Esophagus (tissue), 2 donors: ENCODE measurements at places on chromosomes 12 and 14. TPM values are rescaled to one million over a fixed set of nuclear protein-coding genes. Genes with fewer than 3 reads are reported as not detected.

ATL1 gene
- 1.7 TPM for polyA plus RNA-seq

PTPRO gene
- 0.14 TPM for polyA plus RNA-seq

IGF1 gene
- 0.56 TPM for polyA plus RNA-seq

CD27 gene
- 0.84 TPM for polyA plus RNA-seq

KRT6A gene
- 7,628 TPM for polyA plus RNA-seq

GPR132 gene
- 0.42 TPM for polyA plus RNA-seq

FOXN4 gene
- polyA plus RNA-seq: not detected

NOPCHAP1 gene
- polyA plus RNA-seq: 8.2 TPM

AP4S1 gene
- 2.4 TPM for polyA plus RNA-seq

EPYC gene
- polyA plus RNA-seq: not detected

LYZ gene
- 6.3 TPM for polyA plus RNA-seq

C12orf50 gene
- polyA plus RNA-seq: not detected

CBX5 gene
- 4.9 TPM for polyA plus RNA-seq

PPP1R36 gene
- 0.26 TPM for polyA plus RNA-seq

ADAM20 gene
- 0.06 TPM for polyA plus RNA-seq

SERPINA10 gene
- polyA plus RNA-seq: not detected

WSCD2 gene
- polyA plus RNA-seq: 0.51 TPM

RARG gene
- polyA plus RNA-seq: 104 TPM

ATP6V1D gene
- polyA plus RNA-seq: 74.5 TPM

TBX5 gene
- polyA plus RNA-seq: 0.51 TPM

SIX1 gene
- polyA plus RNA-seq: 0.04 TPM

RFC5 gene
- polyA plus RNA-seq: 7.8 TPM

ZDHHC22 gene
- not detected for polyA plus RNA-seq

ACYP1 gene
- 12.0 TPM for polyA plus RNA-seq

LIN7A gene
- polyA plus RNA-seq: 0.15 TPM

KRT83 gene
- polyA plus RNA-seq: not detected

KERA gene
- polyA plus RNA-seq: not detected

IL22 gene
- polyA plus RNA-seq: not detected

RIMBP2 gene
- 0.69 TPM for polyA plus RNA-seq

ALG10B gene
- polyA plus RNA-seq: 1.1 TPM

CHGA gene
- polyA plus RNA-seq: 0.75 TPM

PSME1 gene
- polyA plus RNA-seq: 146 TPM

PTPN6 gene
- 38.3 TPM for polyA plus RNA-seq

PIK3C2G gene
- 2.1 TPM for polyA plus RNA-seq

A2ML1 gene
- 477 TPM for polyA plus RNA-seq

HAL gene
- polyA plus RNA-seq: 1.1 TPM

RPS6KA5 gene
- polyA plus RNA-seq: 0.83 TPM

TRIM9 gene
- 0.11 TPM for polyA plus RNA-seq

LMO3 gene
- polyA plus RNA-seq: 1.7 TPM

UNC119B gene
- polyA plus RNA-seq: 9.1 TPM

KRT86 gene
- polyA plus RNA-seq: 0.04 TPM

FOXG1 gene
- polyA plus RNA-seq: 0.10 TPM

TRMT61A gene
- polyA plus RNA-seq: 11.0 TPM

PIANP gene
- polyA plus RNA-seq: 0.28 TPM

ARHGEF25 gene
- polyA plus RNA-seq: 20.8 TPM

PARP11 gene
- polyA plus RNA-seq: 2.1 TPM

RPGRIP1 gene
- 0.11 TPM for polyA plus RNA-seq

AQP5 gene
- 3.1 TPM for polyA plus RNA-seq

FBRSL1 gene
- polyA plus RNA-seq: 15.6 TPM

CIROP gene
- 0.01 TPM for polyA plus RNA-seq

KCNA1 gene
- not detected for polyA plus RNA-seq

NKX2-1 gene
- not detected for polyA plus RNA-seq

POU6F1 gene
- 2.5 TPM for polyA plus RNA-seq

PDZRN4 gene
- 0.59 TPM for polyA plus RNA-seq
